ENCODE measurements at places on chromosomes 2 and 18.

GRCh38 chr2:105488285-105488684 is 89.4 kb upstream of the FHL2 start:
- DNase-seq: no peak

GRCh38 chr18:74334242-74334893 is 18.7 kb downstream of the C18orf63 start:
- no peak for DNase-seq

DNA sequence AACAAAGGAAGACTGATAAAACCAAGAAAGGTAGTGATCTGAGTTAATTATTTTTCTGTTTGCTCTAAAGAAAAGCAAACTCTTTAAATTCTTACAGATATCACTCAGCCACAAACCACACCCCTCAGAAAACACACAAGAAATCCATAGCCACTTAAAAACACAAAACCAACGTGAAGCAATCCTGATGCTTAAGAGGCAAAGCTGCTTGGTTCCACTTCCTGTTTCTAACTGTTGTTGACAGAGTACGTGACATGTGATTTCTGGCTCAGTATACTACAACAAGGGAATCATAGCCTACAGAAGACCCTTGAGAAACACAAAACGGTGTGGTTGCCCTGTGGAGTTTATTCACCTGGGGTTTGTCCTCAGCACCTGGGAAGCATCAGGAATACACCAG is 240.9 kb upstream of the APCDD1 start:
- DNase-seq: no peak

DNA sequence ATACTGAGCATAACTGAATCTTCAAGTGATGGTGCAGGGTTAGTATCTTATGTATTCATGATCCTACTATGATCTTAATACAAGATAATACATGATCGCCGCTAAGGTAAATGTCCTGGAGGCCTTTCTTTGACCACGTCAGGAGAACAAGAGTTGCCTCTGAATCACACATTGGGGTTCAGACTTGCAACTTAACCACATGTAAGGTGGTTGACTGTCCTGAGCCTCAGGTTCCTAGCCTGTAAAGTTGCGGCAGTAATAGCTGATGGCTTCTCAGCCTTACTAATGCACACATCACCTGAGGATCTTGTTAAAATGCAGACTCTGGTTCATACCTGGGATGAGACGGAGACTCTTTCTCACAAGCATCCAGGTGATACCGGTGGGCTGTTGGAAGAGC is 112.5 kb downstream of the MGAT5 start:
- DNase-seq: no peak

DNA sequence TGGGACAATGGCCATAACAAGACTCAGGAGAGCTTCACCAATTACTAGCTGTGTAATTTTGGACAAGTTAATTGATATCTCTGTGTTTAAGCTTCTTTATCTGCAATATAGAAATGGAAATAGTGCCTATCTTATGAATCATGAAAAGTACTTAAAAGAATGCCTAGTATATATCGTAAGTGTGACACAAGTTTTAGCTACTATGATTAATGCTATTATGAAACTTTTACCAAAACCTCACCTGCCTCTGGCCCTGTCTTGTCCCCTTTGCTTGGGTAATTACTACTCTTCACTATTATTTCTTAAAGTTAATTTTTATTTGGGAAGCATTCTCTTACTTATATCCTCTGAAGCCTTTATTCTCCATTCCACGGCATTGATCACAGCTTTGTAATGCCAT is 75.0 kb upstream of the NETO1 start:
- DNase-seq: no peak

- no peak for DNase-seq
These were observed 916 bp downstream of the TNFRSF11A start for GRCh38 chr18:62325806-62326645.

- DNase-seq: no peak
These were observed 14.7 kb downstream of the SMARCAL1 start for GRCh38 chr2:216426938-216427337.

GRCh38 chr18:44668270-44668975 is 12.3 kb upstream of the SETBP1 start:
- DNase-seq: no peak

- no peak for DNase-seq
These were observed 207.2 kb downstream of the ETAA1 start for GRCh38 chr2:67604360-67604759.

- no peak for DNase-seq
These were observed 1.0 kb downstream of the CXCR4 start for GRCh38 chr2:136116813-136117390.

GRCh38 chr2:43239981-43240765 is 13.8 kb upstream of the ZFP36L2 start:
- DNase-seq: no peak

DNA sequence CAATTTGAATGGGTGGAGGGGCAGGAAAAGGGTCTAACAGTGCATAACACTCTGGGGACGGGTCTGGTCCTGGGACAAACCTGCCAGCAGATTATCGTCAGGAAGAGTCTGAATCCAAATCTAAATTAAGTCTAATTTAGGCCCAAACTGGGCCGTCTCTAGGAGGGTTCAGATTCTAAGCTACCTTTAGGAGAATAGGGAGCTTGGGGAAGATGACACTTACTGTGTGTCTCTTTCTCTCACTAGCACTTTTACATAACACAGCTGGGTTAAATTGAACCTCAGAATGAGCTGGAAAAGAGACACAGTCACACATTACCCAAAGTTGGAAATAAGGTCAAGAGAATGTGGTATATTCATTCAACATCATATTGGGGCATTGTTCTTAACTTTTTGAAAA is 228.8 kb downstream of the KCNH7 start:
- no peak for DNase-seq

DNA sequence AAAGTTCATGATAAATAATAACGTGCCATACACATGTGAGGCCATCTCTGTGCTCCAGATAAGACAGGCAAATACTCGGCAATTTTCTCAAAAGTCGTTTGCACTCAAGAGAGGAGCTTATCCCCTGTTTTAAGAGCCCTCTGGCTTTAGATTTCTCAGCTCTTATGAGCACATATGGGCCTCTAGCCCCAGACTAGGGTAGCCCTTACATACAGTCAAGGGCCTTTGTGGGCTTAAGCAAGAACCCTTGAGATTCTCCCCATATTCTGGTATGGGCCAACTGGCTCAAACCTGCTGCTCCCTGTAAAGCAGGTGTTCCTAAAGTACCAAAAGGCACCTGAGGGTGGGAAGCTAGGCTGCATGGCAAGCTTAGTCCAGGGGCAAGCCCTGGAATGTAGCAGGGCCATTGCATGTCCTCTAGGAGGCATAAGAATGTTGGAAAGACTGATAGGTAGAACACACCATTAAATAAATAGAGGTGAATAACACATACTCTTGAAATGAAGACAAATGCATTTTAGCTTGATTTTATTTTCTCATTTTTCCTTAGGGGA is 66.1 kb downstream of the FASTKD2 start:
- DNase-seq: no peak

DNA sequence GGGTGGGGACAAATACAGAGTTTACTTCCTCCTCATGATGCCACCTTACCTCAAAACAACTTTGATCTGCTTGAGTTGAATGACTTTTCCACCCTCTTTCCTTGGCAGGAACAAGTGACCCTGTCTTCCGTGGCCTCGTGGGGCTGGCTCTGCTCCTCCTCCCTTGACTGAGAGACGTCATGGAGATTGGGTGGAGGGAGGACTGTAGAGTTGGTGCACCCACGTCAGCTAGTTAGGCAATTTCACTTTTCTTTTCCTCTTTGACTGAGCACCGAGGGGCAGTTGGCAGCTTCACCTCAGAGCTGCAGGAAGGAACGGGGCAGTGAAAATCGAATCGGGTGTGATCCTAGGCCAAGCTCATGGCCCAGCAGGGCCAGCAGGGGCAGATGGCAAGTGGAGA is at the start of gene SP140:
SP140 (plus strand) TSS at position 251 of the 400 bp plus-strand sequence; CDS start at position 360, 109 bp downstream.
- DNase-seq: peak; percentile 39

DNA sequence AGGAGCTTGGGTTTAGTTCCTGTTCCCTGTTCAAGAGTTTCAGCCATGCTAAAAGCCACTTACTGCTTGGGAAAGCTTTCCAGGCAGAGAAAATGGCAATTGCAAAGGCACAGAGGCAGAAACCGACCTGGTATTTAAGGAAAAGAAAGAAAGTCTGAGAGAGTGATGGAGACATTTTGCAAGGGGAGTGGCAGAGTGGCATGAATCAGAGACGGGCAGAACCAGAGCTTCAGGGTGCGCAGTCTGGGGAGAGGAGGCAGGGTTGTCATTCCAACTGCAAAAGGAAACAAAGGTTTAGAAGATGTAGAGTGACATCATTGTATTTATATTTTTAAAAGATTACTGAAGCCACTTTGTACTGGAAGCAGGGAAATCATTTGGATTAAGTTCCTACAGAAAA is 14.9 kb upstream of the GNAL start:
- no peak for DNase-seq

- DNase-seq: no peak
These were observed 98.1 kb downstream of the ICA1L start for GRCh38 chr2:202773301-202773973.

DNA sequence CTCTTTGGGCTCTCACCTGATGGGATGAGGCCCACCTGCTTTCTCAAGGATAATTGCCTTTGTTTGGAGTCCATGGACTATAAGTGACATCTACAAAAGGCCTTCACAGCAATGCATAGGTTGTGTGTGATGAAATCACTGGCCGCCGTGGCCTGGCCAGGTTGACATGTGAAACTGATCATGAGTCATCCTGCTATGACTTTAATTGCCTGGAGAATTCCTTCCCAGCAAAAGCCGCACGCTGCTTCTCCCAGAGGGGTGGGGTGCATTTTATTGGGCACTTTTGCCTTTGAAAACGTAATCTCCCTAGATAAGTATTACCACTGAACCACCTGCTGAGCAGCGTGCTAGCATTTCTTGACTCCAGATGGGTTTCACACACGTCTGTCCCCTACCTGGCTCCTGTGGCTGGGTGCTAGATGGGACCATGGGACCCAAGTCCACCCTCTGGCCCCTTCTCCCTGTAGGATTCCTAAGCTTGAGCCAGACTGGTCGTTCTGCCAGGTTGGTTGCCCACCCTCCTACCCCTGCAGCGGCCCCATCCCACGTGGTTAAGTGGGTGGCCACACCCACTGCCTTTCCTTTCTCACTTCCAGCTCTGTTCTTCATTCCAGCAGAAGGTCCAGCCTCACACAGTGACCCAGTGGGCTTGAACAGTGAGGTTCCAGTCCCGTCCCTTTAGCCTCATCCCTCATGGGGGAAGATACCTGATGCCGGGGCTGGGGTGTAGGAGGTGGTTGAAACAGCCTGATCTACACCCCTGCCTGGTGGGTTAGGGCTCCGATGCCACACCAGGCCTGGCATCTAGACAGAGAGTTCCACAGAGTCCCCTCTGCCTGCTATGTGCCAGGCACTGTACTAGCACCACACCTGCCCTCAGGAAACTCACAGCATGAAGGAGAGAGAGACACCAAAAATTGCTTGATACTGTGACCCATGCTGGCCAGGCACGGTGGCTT is 89.6 kb downstream of the GBX2 start:
- no peak for DNase-seq

GRCh38 chr18:37540424-37541138 is 25.0 kb downstream of the CELF4 start:
- no peak for DNase-seq

- no peak for DNase-seq
These were observed 9.6 kb downstream of the PCARE start for GRCh38 chr2:29064746-29065067.

- no peak for DNase-seq
These were observed 21.2 kb downstream of the FOSL2 start for GRCh38 chr2:28413899-28414295.

DNA sequence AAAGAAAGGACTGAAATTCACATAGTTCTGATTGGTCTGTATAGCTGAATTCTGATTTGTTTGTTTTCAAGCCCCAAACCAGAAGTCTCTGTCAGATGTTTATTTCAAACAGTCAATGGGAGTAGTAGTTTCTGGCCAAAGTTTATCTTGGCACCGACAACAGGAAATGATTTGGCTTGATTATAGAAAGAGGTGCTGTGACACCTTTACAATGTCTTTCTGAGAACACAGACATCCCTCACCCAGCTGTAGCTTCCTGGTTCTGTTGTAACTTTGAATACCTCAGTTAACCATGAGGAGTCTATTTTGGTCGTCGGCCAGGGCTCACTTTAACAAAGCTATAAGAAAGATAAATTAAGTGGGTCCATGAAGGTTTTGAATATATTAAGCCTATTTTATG is 545.0 kb upstream of the ZNF804A start:
- no peak for DNase-seq

GRCh38 chr2:144332356-144333142 is 187.4 kb downstream of the ZEB2 start:
- peak; percentile 62 for DNase-seq

GRCh38 chr2:108390340-108390739 is 12.6 kb downstream of the SULT1C4 start:
- no peak for DNase-seq

DNA sequence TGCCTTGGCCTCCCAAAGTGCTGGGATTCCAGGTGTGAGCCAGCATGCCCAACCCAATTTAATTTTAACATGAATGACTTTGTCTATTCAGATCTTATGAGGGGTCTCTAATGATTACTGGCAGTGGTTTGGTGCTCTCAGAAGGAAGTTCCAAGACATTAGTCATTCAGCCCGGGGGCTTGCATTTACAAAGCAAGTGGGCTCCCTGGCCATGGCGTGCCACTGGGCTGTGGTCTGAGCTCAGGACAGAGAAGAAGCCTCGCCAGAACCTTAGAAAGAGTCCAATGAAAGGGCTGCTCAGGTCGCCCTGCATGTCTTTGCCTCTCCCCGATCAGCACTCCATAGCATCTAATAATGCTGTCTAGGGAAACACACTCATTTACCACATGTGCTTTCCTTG is 182.6 kb upstream of the CHAC2 start:
- no peak for DNase-seq

GRCh38 chr2:73855526-73855925 is 26.8 kb downstream of the STAMBP start:
- no peak for DNase-seq

DNA sequence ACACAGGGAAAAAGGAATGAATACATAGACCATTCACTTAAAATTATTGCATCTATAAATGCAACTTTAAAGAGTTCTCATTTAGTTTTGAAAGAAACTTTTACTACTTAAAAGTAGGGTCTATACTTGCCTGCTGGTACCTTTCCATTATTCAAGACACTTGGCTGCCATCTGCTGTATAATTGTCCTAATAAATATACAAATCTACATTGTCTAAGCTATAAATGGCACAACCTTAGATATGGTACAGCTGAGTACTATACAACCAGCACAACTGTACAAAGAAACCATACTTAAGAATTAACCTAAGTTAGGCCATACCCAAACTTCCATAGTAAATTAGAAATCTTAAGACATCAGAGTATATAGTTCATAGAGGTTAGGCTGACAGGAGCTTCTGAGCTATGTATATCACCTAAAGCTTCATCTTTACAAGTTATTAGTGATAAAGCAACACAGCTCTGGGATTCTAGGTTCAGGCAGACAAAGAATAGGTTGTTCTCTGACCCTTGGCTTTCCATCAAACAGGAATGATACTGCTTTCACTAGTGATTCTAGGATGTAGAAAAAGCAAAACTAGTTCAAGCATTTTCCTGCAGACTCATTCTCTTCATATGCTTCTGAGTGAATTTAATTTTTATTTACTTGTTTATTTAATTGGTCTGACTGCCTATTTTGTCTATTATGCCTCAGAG is 22.1 kb downstream of the EXOC6B start:
- DNase-seq: no peak

- DNase-seq: no peak
These were observed 229.5 kb upstream of the COPS8 start for GRCh38 chr2:236855866-236856847.
